Ovary (tissue), 10 donors: ENCODE measurements at places on chromosomes 16 and 17. TPM values are rescaled to one million over a fixed set of nuclear protein-coding genes. Genes with fewer than 3 reads are reported as not detected.

ITGAD gene
- total RNA-seq, result not detected

LRRC37B gene
- 19.2 TPM for total RNA-seq

CCDC78 gene
- total RNA-seq, result 0.40 TPM

HOXB1 gene
- not detected for total RNA-seq

DHRS7C gene
- not detected for total RNA-seq

BICDL2 gene
- 3.5 TPM for total RNA-seq

ACAP1 gene
- total RNA-seq, result 4.8 TPM
